ENCODE measurements at places on chromosomes 3 and 15.

DNA sequence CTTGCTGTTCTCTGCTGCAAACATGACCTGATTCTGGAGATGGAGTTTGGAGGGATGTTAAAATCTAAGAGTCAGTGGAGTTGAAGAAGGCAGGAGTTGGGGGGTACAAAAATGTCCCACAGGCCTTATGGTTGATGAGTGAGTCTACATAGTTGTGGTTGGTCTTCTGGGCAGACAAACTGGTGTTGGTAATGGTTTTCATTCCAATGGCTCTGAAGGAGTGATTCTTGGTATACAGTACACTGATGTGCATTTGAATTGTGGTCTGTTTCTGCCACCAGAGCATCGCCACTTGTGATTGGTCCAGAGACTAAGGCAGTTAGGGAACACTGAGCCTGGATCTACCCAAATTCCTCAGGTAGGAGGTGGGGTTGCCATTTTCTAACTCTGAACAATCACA, 514.1 kb upstream of the CFAP20DC start:
- no peak for DNase-seq

DNA sequence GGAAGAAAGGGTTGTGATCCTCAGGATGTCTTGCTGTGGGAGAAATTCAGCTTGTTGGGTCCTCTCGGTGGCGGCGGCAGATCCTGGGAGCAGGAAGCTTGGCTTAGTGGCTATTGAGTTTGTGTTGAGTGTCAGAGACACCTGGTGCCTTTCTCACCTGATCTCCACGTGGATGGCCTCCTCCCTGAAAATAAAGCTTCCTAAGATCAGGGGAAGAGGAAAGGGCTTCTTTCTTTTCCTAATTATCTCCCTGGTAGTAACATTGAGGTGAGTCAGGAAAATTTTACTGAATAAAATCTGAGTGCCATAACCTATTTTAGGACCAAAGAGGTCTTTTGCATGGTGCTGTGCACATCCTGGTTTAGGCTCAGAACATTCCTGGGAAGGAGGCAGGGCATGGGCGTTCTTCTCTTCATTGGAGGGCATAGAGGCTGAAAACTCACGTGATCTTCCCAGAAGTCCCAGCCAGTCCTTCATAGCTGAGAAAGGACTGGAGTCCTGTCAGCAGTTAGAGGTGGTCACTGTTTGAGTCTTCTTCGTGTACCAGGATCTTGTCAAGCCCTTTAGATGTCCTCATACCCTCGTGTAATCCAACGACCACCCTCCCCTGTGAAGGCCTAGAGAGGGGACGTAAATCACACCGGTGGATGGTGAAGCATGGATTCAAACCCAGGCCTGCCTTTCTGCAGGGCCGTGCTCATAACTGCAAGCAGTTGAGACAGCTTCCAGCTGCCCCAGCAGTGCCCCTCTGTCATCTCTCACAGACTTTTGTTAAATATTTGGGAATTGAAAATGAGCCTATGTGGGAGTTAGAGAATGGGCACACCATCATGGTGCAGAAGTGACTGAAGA, 1.1 kb downstream of the CMTM8 start:
- DNase-seq = no peak

GRCh38 chr3:62567097-62568021, 194.0 kb upstream of the FEZF2 start:
- DNase-seq = no peak

DNA sequence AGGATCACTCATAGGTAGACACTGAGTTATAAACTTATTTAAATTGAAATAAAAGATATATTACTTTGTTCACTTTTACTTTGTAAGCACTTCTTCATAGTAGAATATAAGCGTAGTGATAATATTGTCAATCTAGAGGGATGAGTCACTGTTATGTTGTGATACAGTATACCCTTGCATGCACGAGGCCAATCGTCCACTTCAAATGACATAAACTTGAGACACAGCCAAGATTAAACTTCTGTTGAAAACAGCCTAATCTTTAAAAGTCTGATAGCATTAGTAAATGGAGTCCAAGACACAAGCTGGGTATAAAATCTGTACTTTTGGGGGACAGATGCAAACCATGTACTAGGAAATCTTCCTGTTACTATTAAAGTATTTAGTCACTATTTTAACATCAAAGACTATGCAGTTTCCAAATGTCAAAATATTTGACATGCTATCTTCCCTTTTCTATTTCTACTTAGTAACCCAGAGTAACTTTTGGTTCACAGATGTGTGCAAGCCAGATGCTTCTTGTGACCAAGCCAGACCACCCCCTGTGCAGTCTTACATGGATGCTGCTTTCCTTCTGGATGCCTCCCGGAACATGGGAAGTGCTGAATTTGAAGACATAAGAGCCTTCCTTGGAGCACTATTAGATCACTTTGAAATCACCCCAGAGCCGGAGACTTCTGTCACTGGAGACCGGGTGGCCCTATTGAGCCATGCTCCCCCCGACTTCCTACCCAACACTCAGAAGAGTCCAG, 85.3 kb downstream of the PIK3R4 start:
- no peak for DNase-seq

- DNase-seq = no peak
Observed at GRCh38 chr3:177810162-177810623, 612.9 kb upstream of the TBL1XR1 start.

- DNase-seq = no peak
Observed at GRCh38 chr15:32956006-32956405, 238.2 kb downstream of the GREM1 start.

DNA sequence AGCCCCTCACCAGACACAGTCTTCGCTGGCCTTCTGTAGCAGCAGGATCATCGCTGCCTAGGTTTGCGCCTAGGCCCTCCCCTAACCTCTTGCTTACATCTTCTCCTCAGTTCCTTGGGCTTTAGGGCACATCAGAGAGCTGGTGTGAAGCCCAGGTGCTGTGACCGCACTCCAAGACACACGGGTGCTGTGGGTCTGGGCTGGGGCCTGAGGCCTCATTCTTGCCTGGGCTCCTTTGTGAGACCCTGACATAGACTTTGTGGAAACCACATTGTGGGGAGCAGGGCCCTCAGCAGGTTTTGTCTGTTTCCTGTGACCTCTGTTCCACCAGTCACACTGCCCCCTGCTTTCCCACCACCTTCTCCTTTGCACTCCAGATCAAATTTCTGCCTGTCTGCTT, 8.0 kb downstream of the AMIGO3 start:
- no peak for DNase-seq

DNA sequence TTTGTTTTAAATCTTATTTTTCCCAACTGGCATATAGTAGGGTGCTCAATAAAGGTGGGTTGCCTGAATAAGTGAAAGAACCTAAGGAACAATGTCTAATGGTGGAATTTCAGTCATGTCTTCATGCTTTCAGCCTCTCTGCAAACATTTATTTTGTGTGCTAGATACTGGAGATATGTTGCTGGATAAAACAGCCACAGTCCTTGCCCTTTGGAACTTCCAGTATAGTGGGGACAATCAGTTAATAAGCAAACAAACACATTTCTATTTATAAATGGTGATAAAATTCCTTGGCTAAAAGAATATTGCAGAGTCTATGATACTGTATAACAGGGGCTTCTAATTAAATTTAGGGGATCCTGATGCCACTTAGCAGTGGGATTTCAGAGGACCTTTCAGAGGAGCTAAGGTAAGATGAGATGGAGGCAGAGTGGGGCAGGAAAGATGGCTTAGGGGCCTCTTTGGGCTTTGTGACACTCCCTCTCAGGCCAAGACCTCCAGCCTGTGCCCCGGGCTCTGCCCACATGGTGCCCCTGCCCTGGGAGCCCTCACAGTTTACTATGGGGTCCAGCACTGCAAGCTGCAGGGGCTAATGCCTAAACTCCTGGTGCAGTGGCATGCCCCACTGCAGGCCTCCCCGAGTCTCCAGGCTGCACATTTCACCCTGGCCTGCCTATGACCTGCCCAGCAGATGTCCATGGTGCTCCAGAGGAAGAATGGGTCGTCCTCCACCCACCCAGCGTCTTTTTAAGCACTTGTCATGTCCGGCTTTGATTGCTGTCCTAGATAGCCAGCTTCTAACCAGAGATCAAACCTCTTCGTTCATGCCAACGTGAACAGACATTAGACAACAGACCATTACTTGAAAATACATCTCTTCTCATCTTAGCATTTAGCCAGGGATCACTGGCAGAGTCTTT, 61.6 kb upstream of the PRR23C start:
- no peak for DNase-seq

DNA sequence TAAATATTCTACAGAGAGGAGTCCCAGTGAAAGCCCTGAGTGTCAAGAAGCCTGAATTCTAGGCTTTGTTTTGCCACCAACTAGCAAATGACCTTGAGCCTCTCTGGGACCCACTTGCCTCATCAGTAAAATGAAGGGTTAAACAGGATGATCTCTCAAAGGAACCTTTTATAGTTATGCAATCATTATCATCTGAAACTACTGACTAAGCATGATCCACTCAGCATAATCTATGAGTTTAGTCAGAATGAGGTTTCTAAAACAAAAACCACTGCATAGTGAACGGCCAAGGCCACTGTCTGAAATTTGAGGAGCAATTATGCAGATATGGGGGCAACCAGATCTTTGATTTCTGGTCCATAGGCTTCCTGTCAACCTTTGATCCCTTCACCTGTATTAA, 319.0 kb downstream of the MECOM start:
- no peak for DNase-seq

DNA sequence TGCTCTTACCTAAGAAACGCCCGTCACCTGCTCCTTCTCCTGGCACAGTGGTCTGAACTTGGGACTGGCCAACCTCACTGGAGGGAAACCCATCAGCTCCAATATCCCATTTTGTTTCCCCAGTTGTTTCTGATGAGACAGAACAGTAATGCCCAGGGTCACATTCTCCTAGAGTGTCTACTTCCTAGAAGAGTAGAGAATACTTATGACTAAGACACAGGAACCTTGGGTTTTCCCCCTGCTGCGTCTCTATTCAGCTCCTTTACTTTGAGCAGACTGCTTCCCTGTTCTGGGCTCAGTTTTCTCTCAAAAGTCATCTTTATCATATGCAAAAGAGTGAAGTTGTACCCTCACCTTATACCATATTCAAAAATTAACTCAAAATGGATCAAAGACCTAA, 79.4 kb downstream of the POLR2M start:
- DNase-seq = no peak

DNA sequence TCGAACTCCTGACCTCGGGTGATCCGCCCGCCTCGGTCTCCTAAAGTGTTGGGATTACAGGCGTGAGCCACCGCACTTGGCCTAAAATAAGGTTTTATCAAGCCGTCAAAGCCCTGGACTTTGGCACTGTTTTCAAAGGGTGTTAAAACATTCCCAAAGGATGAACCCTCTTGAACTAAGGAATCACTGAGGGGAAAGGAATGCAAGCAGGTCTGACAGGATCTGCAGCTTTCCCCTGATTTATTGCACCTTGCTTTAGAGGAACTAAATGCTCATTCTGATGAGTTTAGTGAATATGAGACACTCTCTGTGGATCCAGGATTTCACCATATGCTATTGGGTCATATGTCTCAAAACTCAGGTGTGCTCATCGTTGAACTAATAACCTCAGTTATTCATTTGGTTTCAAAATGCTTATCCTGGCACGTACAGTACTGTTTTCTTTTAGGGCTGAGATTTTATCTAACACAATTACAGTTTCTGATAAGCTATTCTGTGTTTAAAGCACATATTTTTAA, 63.0 kb upstream of the TSC22D2 start:
- no peak for DNase-seq

DNA sequence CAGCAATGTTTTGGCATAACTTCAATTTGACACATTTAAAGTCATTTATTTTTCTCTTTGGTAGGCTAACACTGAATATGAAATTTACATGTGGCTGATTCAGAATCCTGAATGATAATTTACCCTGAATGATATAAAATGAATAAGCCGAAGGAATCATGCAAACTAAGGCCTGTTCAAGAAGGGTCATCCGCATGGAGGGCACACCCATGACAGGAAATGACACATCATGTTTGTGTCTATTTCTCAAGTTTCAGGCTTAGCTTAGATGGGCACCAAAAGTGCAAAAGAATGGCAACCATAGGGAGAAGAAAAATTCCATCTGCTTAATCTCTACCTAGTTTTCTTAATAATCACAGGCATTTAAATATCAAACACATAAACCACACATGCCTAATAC, 141.5 kb downstream of the DUT start:
- DNase-seq = no peak

- no peak for DNase-seq
Observed at GRCh38 chr15:83700082-83700481, 46.2 kb downstream of the ADAMTSL3 start.

- no peak for DNase-seq
Observed at GRCh38 chr3:65636326-65636725, 402.4 kb downstream of the MAGI1 start.

DNA sequence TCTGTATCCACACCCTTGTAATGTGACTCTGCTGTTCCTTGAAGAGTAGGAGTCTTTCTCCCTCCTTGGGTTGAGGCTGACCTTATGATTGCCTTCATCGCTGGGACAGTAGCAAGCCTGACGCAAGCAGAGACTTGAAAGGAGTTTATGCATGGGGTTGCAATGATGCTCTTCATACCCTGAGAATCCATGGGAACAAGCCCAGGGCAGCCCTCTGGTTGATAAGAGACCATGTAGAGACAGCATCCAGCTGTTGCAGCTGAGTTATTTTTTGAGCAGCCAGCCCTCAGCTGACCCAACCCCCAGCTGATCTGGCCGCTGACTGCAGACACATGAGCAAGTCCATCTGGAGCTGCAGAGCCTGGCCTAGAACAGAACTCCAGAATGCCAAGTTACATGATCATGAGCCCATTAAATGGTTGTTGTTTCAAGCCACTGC, 60.6 kb upstream of the ARNT2 start:
- DNase-seq = no peak

GRCh38 chr15:27095886-27096624, 125.1 kb downstream of the GABRG3 start:
- no peak for DNase-seq

DNA sequence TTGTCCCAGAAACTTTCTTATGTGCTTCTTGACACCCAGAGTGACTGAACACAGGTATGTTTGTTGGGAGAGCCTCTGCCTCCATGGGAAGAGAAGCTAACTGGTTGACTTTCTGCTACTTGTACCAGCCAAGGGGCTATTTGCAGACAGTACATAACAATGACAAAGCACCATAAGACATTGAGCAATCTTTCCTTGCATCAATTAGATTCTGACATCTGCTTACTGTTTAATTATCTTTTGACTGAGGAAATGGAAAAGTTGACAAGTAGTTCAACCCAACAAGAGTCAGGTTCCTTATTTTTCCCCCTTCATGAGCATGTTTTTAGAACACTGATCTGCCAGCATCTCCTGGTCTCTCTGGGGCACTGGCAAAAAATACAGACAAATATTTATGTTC, 157.7 kb downstream of the RPLP1 start:
- no peak for DNase-seq
